Activated CD8-positive, alpha-beta T cell treated with anti-CD3 and anti-CD28 coated beads, Interleukin-2, amount 10 ng/mL, durations not matched to agents 7 days and 5 days (primary cell): ENCODE measurements at places on chromosomes 6 and 20. TPM values are rescaled to one million over a fixed set of nuclear protein-coding genes. Genes with fewer than 3 reads are reported as not detected.

DNA sequence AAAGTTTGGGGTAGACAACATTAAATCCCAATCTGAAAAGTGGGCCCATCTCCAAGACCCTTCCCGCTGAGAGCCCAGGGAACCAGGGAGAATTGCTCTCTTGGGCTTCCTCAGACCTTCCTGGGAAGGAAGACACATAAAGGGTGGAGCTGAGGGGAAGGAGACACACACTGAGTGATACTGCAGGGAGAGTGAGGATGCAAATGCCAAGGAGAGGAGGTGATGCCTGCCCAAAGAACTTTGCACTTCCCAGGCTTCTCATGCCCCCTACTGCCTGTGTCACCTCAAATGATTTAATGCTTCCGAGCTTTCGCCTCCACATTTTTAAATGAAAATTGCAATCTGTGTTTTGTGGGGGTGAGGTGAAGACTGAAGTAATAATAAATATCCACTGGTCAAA, 7.5 kb upstream of the BTN2A1 start:
- H3K27me3 ChIP-seq: no peaks in the 10 kb centered on the region
- H3K36me3 ChIP-seq: peaks cover 45% of the 10 kb centered on the region
- no peak overlapping the region for H3K27ac ChIP-seq

DNA sequence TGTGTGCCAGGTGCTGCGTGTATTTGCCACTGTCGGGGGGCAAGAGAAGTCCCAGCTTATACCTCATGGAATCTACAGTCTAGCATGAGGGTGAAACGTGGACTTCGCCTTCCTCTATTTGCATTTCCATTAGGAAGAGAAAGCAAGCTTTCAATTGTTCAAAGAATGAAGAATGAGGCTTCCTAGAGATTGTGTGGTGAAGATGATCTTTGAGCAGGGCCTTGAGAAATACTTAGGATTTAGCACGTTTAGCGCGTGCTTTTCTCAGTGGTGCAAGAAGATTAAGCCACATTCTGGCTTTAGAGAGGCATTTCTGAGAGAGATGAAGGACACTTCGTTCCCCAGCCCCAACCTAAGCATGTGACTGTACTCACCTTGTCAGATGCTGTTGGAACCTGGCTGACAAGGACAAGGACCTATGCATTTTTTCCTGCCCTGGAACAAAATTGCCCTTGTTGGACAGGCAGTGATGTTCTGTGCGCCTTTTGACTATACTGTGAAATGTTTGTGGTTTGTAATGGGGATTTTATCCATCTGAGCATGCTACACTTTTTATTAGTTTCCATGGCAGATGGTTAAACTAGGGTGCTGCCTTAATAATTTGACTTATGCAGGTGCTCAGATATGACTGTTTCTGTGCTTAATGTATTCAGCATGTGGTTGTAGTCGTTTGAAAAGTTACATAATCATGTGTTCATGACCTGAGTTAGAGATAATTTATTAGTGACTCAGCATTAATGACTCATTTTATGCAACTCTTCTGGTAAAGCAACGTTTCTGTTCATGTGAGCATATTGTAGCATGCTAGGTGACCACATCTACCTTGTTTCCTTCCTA, 10.7 kb downstream of the TULP4 start:
- H3K36me3 ChIP-seq: peaks cover 8% of the 10 kb centered on the region
- H3K4me3 ChIP-seq: no peak overlapping the region
- H3K27ac ChIP-seq: no peak overlapping the region
- H3K4me1 ChIP-seq: peaks cover 33% of the 10 kb centered on the region

- DNase-seq: no peak
- no peak overlapping the region for H3K4me3 ChIP-seq
- no peaks in the 10 kb centered on the region for H3K36me3 ChIP-seq
- no peaks in the 10 kb centered on the region for H3K27me3 ChIP-seq
Observed at GRCh38 chr6:140485740-140486449, 1111.4 kb upstream of the CITED2 start.

GRCh38 chr20:17622851-17623508, 53.1 kb downstream of the DSTN start:
- no peak overlapping the region for H3K27ac ChIP-seq
- H3K36me3 ChIP-seq: peaks cover 24% of the 10 kb centered on the region
- no peak for DNase-seq

DNA sequence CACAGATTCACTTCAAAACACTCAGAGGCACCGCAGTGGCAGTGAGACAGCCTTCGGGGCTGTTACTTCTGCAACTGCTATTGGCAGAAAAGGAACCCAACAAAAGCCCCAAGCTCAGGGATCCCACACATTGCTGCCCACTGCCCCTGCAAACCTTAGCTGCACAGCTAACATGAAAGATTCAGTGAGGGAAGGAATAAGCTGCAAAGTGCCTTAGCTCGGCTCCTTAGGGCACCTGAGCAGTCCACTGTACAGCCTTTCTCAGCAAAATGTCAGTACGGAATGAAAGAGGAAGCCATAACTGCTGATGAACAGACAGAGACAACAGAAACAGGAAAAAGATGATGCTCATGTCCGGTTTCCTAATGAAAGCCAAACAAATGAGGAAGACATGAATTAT, 179.7 kb upstream of the SHLD1 start:
- peaks cover 48% of the 10 kb centered on the region for H3K36me3 ChIP-seq
- peaks cover 15% of the 10 kb centered on the region for H3K4me1 ChIP-seq
- H3K4me3 ChIP-seq: no peak overlapping the region
- no peak overlapping the region for H3K27ac ChIP-seq
- no peak for DNase-seq
- H3K27me3 ChIP-seq: no peaks in the 10 kb centered on the region

DNA sequence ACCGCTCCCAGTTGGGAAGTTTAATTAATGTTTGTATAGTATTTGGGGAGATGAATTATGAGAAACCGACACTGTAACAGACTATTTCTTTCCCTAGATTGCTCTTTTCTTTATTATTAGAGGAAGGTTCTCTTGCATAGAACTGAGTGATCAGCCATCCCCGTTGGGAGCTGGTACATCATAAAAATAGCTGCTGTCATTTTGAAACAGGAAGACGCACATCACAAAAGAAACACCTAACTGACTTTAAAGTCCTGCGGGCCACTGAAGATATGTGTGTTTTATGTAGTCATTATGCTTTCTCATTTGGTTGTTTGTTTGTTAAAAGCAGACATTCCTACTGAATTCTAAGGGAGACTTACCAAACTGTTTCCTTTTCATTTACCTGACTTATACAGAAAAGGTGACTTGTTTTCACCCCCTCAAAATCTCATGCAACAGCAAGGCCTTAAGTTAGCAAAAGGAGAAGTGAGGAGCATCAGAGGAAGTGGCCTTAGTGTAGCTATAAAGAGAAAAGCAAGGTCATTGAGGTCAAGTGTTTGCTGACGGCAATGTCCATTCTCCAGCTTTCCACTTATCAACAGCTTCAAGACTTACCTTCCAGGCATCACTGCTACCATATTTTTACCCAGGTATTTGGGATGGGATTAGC, 91.0 kb downstream of the PKHD1 start:
- no peaks in the 10 kb centered on the region for H3K36me3 ChIP-seq
- H3K27me3 ChIP-seq: peaks cover 5% of the 10 kb centered on the region
- no peak overlapping the region for H3K4me3 ChIP-seq

DNA sequence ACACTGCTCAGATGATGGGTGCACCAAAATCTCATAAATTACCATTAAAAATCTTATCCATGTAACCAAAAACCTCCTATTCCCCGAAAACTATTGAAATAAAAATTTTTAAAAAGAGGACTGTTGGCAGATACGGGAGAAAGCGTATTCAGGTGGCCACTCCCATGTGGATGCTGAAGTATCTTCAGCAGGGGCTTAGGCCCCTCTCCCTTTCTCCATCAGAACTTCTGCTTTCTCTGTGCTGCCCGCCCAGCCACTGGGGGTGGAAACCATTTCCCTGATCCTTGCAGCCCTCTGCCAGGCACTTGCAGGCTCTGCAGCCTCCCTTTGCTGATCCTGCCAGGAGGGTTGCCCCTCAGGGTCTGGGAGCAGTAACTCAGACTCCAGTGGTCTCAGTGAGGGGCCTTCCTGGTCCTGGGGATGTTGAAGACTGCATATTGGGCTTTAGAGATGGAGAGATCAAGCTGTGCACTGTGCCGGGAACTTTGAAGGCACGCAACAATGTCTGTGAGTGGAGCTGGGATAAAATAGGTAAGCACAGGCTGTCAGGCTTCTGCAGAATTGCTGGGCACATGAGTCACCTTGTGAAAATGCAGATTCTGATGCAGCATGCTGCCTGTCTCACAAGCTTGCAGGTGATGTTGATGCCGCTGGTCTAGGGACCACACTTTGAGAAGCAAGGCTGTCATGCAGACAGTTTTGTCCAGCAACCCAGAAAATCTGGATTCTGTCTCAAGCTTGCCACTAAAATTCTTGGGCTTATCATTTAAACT, 59.6 kb downstream of the SLC24A3 start:
- no peaks in the 10 kb centered on the region for H3K4me1 ChIP-seq
- no peak for DNase-seq
- H3K4me3 ChIP-seq: no peak overlapping the region
- no peaks in the 10 kb centered on the region for H3K27me3 ChIP-seq
- no peaks in the 10 kb centered on the region for H3K36me3 ChIP-seq
- no peak overlapping the region for H3K27ac ChIP-seq

DNA sequence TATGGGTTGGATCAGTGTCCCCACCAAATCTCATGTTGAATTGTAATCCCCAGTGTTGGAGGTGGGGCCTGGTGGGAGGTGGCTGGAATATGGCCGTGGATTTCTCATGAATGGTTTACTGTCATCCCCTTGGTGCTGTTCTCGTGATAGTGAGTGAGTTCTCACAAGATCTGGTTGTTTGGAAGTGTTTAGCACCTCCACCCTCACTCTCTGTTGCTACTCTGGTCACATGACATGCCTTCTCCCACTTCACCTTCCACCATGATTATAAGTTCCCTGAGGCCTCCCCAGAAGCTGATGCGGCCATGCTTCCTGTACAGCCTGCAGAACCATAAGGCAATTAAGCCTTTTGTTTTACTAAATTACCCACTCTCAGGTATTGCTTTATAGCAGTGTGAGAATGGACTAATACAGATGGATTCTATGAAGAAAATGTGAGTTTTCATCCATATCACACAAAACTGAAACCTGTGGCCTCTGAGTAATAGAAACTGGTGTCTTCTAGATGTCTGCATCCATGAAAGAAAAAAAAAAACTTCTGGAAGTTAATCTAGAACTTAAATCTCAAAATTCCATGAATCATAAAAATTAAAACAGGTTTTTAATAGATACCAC, 39.3 kb downstream of the MBOAT1 start:
- peaks cover 22% of the 10 kb centered on the region for H3K4me1 ChIP-seq
- H3K27ac ChIP-seq: no peak overlapping the region
- DNase-seq: no peak
- H3K27me3 ChIP-seq: no peaks in the 10 kb centered on the region
- no peak overlapping the region for H3K4me3 ChIP-seq
- peaks cover 8% of the 10 kb centered on the region for H3K36me3 ChIP-seq

GRCh38 chr6:108581237-108581931, 20.7 kb downstream of the FOXO3 start:
- peak overlapping the region; percentile 2 for H3K27ac ChIP-seq
- H3K27me3 ChIP-seq: no peaks in the 10 kb centered on the region
- no peak for DNase-seq
- H3K36me3 ChIP-seq: peaks cover 19% of the 10 kb centered on the region
- no peak overlapping the region for H3K4me3 ChIP-seq

DNA sequence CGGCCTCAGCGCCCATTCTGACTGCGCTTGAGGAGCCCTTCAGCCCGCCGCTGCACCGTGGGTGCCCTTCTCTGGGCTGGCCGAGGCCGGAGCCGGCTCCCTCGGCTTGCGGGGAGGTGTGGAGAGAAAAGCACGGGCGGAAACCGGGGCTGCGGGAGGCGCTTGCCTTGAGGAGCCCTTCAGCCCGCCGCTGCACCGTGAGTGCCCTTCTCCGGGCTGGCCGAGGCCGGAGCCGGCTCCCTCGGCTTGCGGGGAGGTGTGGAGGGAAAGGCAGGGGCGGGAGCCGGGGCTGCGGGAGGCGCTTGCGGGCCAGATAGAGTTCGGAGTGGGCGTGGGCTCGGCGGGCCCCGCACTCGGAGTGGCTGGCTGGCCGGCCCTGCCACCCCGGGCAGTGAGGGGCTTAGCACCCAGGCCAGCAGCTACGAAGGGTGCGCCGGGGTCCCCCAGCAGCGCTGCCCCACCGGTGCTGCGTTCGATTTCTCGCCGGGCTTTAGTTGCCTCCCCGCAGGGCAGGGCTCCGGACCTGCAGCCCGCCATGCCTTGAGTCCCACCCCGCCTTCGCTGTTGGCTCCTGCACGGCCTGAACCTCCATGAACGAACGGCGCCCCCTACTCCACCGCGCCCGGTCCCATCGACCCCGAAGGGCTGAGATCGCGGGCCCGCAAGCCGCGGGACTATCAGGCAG, 45.7 kb upstream of the MCUR1 start:
- H3K36me3 ChIP-seq: no peaks in the 10 kb centered on the region
- peak; percentile 19 for DNase-seq
- H3K27ac ChIP-seq: no peak overlapping the region
- H3K4me1 ChIP-seq: no peaks in the 10 kb centered on the region
- H3K27me3 ChIP-seq: peaks cover 34% of the 10 kb centered on the region

DNA sequence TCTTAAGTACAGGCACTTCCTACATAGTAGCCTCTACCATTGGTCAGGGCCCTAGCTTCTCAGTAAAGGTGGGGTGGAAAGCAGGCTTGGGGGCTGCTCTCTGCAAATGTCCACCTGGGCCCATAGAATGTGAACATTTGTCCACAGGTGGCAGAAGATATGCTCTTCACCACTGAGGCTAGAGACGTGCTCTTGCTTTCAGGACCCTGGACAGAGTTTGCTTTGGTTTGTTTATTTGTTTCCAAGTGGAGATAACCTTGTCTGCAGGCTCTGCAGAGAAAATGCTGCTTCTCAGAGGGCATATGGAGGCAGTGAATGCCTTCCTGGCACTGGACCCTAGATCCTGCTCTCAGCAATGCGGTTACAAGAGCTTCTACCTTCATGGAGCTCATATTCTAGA, 129.0 kb downstream of the F13A1 start:
- H3K36me3 ChIP-seq: no peaks in the 10 kb centered on the region
- peak; percentile 23 for DNase-seq
- no peak overlapping the region for H3K27ac ChIP-seq
- H3K4me1 ChIP-seq: no peaks in the 10 kb centered on the region
- H3K4me3 ChIP-seq: no peak overlapping the region

- no peak overlapping the region for H3K27ac ChIP-seq
- H3K27me3 ChIP-seq: peaks cover 11% of the 10 kb centered on the region
- H3K4me1 ChIP-seq: no peaks in the 10 kb centered on the region
- H3K4me3 ChIP-seq: no peak overlapping the region
- no peaks in the 10 kb centered on the region for H3K36me3 ChIP-seq
- DNase-seq: no peak
Observed at GRCh38 chr6:24194978-24195700, 69.1 kb downstream of the NRSN1 start.

- DNase-seq: no peak
- peaks cover 20% of the 10 kb centered on the region for H3K4me1 ChIP-seq
- H3K4me3 ChIP-seq: no peak overlapping the region
- H3K36me3 ChIP-seq: peaks cover 13% of the 10 kb centered on the region
- H3K27me3 ChIP-seq: no peaks in the 10 kb centered on the region
- H3K27ac ChIP-seq: no peak overlapping the region
Observed at GRCh38 chr20:5131502-5131901, 4.7 kb downstream of the CDS2 start.

GRCh38 chr20:2692886-2693285, 306 bp downstream of the EBF4 start:
- DNase-seq: no peak
- peaks cover 18% of the 10 kb centered on the region for H3K4me1 ChIP-seq
- peaks cover 58% of the 10 kb centered on the region for H3K27me3 ChIP-seq
- no peak overlapping the region for H3K4me3 ChIP-seq
- H3K27ac ChIP-seq: no peak overlapping the region

Gene CCHCR1
- 41.9 TPM for total RNA-seq

Gene PRICKLE4
- total RNA-seq: not detected

Gene MLIP
- not detected for total RNA-seq

Gene ZNF831
- 8.6 TPM for total RNA-seq

Gene EMILIN3
- total RNA-seq: not detected

Gene RNF182
- not detected for total RNA-seq
